ENCODE measurements at places on chromosomes 6 and 20.
A peak's percentile ranks its signal among the peaks of the same experiment; 100 is the strongest.

GRCh38 chr6:169240591-169241390, 12.9 kb downstream of the THBS2 start:
- no peak for DNase-seq

- DNase-seq = no peak
Observed at GRCh38 chr20:60066438-60066823, 108.2 kb downstream of the CDH26 start.

DNA sequence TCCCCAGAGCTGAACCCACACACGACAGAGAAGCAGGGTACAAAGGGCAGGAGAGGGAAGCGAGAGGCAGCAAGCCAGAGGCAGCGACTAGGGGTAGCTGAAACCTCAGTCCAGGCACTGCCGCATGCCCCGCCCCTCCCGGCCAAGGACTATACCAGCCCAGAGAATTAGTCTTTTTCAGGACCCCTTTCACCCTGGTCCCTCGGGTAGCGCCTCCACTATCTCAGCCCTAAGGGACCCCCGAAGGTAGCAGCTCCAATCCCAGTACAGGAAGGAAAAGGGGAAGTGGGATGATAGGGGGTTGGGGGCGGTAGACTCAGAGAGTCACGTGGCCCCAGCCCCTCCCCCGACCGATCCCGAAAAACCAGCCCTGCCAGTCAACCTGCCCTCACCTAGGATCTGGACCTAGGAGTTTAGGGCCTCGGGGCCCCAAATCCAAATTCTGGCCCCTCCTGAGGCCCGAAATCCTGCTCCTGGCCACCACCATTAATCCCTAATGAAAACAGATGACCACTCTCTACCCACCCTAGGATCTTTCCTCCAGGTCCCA, 1.3 kb downstream of the RGL2 start:
- peak; percentile 69 for DNase-seq

- no peak for DNase-seq
Observed at GRCh38 chr20:63837479-63837878, 6.4 kb upstream of the ZBTB46 start.

- peak; percentile 43 for DNase-seq
Observed at GRCh38 chr6:111564482-111564945, 41.2 kb downstream of the TRAF3IP2 start.

DNA sequence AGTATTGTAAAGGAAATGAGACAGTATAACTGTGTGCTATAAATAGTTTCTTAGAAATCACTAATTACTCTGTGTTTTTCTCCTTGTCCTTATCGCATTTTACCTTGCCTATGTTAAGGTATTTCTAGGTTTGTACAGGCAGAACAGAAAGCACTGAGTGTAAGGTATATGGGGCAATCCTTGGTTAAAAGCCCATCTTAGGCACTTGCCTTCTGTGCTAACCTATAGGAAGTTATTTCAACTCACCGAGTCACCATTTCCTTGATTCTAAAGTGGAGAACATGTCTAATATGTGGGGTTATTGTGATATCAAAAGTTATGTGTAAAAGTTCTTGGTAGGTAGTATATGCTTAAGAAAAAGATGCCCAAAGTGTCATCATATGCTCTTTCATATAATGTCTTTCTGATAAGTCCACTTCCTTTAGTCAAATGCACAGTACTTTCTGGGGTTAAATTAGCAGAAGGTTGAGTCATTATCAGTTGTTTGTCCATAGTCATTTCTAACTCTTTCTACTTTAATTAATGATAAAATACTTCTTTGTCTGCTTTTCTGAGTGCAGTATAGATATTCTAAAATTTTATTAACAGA, 276.4 kb downstream of the UTRN start:
- no peak for DNase-seq

DNA sequence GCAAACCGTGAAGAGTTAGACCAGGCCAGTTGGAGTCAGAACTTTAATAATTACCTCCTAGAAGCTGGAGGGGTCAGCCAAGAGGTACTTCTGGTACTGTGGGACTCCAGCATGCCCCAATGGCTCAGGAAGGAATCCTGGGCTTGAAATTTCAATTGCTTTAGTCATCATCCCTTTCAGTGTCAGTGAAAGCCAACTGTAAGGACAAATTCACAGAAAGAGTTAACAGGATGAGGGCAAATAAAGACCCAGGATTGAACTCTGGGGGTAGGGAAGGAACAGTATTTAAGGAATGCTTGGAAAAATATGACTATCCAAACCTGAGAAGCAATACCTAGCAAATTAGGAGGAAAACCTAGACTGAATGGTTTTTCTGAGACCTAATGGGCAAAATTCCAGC, 735.1 kb upstream of the MARCKS start:
- DNase-seq = no peak

DNA sequence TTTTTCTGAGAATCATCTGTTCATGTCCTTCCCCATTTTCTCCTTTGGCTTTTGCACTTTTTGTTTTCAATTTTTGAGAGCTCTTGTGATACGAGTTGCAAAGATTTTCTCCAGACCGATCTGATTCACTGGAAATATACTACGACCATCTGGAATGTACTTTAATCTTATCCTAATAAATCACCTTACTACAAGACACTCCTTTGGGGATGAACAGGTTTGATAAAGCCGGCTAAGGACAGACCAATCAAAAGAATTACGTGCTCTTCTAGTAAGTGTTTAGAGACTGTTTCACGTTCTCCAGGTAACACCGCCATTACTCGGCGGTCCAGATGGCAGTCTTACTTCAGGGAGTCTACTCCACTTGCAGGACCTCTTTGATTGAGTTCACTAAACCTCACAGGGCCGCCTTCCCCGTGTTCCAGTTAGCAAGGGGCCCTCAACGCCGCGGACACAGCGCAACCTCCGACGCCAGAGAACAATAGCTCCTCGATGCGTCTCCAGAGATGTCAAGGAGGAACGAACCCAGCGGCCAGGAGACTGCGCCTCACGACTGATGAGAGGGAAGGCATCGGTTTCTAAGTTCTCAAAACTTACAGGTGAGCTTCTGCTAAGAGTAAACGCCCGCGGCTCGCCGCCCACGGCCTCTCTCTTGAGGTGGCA, 920 bp upstream of the WTAP start:
- DNase-seq = no peak

GRCh38 chr6:53179961-53180651, 31.5 kb upstream of the GCM1 start:
- DNase-seq = no peak

DNA sequence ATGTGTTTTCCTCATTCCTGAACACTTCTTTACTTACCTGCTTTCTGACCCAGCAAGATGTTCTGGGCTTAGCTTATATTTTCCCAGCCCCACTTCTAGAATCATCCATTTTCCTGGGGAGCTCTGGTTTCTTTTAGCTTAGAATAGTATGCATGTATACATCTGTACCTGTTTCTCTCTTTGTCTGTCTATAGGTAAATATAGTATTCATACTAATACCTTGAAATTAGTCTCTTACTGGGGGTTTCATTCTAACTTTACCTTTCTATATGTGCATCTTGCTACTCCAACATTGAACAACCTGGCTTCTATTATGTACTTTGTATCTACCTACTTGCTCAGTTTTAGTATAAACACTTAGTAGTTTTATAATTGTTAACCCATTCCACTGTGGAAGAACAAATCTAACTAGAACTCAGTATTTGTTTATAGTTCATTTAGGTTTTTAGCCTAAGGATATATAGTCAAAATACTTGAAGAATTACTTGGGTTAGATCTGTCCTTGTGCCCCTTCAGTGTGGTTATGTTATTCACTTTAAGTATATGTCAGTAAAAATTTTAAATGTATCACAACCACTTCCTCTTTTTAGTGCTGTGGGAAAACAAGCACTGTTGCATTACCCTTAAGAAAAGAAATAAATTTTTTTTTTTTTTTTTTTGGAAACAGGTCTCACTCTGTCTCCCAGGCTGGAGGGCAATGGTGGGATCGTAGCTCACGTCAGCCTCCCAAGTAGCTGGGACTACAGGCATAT, 54.0 kb downstream of the ASXL1 start:
- peak; percentile 69 for DNase-seq

DNA sequence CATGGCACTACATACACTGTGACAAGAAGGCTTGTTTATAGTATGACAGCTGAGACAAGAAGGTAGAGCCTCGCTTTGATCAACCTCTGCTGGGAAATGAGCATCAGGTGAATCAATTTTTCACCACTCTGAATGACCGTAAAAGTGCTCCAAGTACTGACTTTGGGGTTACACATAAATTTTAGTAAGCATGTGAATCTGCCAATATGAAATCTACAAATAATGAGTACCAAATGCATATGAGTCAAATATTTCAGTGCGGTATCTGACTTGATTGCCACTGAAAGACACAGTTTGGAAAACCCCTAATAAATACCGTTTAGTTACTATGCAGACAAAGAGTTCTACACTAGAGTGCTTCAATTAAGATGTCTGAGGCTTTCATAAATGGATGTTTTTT, 77.8 kb downstream of the ATG5 start:
- DNase-seq = no peak

DNA sequence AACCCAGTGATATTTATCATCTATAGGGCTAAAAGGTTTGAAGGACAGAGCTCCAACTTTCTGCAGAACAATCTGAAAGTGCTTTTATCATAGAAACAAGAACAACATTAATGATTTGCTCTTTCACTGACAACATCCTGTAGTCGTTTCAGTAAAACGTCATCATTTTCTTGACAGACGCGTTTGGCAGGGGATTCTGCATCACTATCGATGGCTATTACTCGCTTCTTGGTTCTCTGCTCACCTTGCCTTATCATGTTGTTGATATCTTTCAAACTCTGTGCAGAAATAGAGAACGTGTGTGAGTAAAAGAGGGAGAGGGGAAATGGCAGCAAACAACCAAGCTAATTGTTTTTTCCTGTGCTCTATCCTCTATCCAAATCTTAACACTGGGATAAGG, 47.1 kb upstream of the SAMHD1 start:
- no peak for DNase-seq

GRCh38 chr6:83958241-83958685, 75.3 kb upstream of the MRAP2 start:
- no peak for DNase-seq

GRCh38 chr6:149059557-149059956, 258.0 kb upstream of the TAB2 start:
- DNase-seq = no peak
